ENCODE measurements at places on chromosomes 13 and 19. TPM values are rescaled to one million over a fixed set of nuclear protein-coding genes. Genes with fewer than 3 reads are reported as not detected.

TUBA3C gene
- total RNA-seq: 0.11 TPM

TFPT gene
- 19.3 TPM for total RNA-seq

TMEM150B gene
- total RNA-seq: not detected

METTL21C gene
- total RNA-seq: not detected

ZNF844 gene
- total RNA-seq: not detected

FUT1 gene
- total RNA-seq: 0.09 TPM

ICAM4 gene
- 0.11 TPM for total RNA-seq

ANGPTL4 gene
- total RNA-seq: 682 TPM

SYNGR4 gene
- 3.0 TPM for total RNA-seq

MIDN gene
- 55.2 TPM for total RNA-seq

CGB2 gene
- 0.09 TPM for total RNA-seq

PSG4 gene
- total RNA-seq: 0.71 TPM

CCDC122 gene
- total RNA-seq: 3.2 TPM

TIMM29 gene
- 18.8 TPM for total RNA-seq

CYP4F8 gene
- not detected for total RNA-seq

MAST1 gene
- 1.8 TPM for total RNA-seq

GPR18 gene
- total RNA-seq: not detected

CYP2A7 gene
- not detected for total RNA-seq

UBE2L5 gene
- not detected for total RNA-seq

ZNF575 gene
- 1.9 TPM for total RNA-seq

SIGLECL1 gene
- not detected for total RNA-seq

PARP4 gene
- 45.1 TPM for total RNA-seq

GPC5 gene
- not detected for total RNA-seq

EPN1 gene
- 135 TPM for total RNA-seq

EPS8L1 gene
- 3.2 TPM for total RNA-seq

CACNG6 gene
- total RNA-seq: 11.8 TPM

KANK3 gene
- 7.6 TPM for total RNA-seq

CATSPERD gene
- not detected for total RNA-seq

CASP14 gene
- total RNA-seq: not detected

ICAM5 gene
- total RNA-seq: 0.91 TPM

SHC2 gene
- total RNA-seq: 0.93 TPM

SOX1 gene
- not detected for total RNA-seq

CNMD gene
- total RNA-seq: not detected

SHISA7 gene
- not detected for total RNA-seq

DPY19L3 gene
- 12.5 TPM for total RNA-seq

ERVK3-1 gene
- total RNA-seq: 90.4 TPM

ZNF835 gene
- total RNA-seq: not detected

KLK4 gene
- total RNA-seq: 0.17 TPM

B9D2 gene
- 30.5 TPM for total RNA-seq

ZNF723 gene
- total RNA-seq: not detected

DHDH gene
- total RNA-seq: 1.2 TPM

ZFR2 gene
- total RNA-seq: 0.17 TPM

SPRY2 gene
- 16.3 TPM for total RNA-seq

URAD gene
- total RNA-seq: not detected

ELSPBP1 gene
- not detected for total RNA-seq

SMAD9 gene
- 0.14 TPM for total RNA-seq

KRTDAP gene
- not detected for total RNA-seq

TINCR gene
- total RNA-seq: 2.4 TPM

All from A549 treated with AZD2906 at 1 μM for 4 hours (cell line).